ENCODE measurements at places on chromosomes 1 and 21.

DNA sequence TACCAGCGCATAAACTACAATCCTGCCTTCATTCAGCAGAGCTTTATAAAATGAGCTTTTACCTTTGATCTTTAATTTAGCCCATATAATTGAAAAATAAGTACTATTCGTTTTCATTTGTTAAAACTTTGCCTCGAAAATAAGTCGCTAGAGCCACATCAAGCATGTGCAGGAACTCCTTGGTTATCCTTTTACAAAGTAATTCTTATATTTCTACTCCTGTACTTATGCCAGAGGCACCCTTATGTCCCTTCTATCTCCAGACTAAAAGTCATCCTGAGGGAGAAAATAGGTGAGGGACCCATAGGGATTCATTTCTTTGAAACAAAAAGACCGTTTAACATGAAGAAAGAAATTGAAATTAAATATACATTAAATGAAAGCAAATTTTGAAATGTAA lies 278.2 kb upstream of the C1orf105 start:
- DNase-seq = no peak

- no peak for DNase-seq
These were observed 25.1 kb upstream of the LSS start for GRCh38 chr21:46253610-46254124.

DNA sequence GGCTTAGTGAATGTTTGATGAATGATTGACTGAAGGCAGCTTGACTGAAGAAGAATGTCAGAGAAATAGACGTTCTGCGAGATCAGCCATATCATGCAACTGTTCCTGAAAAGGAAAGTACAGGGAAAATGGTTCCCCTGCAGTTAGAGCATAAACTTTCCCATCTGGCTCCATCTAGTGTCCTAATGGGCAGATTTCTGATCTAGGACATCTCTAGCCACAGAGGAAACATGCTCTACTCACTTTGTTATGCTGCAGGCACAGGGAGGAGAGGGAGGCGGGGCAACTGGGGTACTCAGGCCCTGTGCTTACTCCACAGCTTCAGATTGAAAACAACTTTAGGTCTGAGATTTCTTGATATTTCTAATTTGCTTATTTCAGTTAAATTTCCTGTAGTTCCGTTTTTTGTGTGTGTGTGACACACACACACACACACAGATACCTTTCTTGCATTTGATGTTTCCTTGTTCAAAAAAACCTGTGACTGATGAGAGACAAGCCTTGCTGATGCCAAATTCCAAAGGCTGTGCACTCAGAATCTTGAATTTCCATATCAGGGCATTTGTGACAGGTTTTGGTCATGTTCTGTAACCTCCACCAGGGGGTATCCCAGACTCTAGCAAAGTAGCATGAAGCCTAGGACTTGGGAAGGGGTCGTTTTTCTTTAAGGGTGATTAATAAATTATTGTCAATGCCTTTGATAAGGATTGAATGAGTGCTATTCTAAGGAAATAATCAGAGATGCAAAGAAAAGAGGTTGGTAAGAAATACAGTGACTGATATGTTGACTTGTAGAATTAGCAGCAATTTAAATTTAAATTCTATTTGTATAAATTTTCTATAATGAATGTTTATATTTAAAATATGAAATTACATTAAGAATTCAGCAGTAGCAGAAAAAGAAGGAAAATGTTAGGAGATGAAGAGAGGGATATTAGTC lies 139.7 kb upstream of the BEND5 start:
- peak; percentile 13 for DNase-seq

- no peak for DNase-seq
These were observed 579.2 kb upstream of the RGS18 start for GRCh38 chr1:191579019-191579418.

- DNase-seq = no peak
These were observed 122.7 kb downstream of the PSMG1 start for GRCh38 chr21:39060485-39061083.

DNA sequence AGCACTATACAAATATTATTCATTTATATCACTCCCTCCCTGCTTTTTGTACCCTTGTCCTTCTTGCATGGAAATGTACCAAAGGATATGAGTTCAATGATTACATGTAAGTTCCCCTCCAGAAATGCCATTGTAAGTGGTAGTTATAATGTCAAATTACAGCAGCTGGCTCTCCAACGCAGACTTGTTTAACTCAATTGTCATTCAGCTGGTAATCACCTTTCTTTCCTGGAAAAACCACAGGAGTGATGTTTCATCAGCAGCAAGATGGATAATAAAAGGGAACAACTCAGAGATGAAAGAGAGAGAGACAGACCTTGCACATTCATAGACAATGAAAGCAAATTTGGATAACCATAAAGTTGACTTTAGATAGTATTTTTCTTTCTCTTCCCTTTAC lies 578.6 kb upstream of the PBX1 start:
- no peak for DNase-seq

DNA sequence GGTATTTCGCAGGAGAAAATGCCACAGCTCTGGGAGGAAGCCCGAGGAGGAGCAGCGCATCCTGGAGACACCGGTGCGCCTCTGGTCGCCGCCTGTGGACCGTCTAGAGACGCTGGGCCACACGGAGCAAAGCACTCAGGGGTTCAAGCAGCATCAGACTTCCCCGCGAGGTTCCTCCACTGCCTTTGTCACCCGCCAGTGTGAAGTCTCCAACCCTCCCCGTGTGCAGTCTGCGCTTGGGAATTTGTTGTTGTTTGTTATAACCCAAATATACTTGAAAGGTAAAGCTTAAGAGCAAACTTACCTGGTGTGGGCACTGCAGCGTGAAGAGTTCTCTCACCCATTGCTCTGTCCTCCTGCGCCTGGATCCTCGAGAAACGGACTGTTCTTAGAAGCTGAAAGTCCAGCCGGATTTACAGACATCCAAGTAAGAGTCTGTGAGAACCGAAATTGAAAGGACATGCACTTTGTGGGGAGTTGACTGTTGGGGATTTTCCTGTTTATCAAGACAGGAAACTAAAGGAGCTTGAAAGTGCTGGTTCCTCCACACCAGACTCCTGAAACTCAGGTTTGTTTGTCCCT lies at the start of gene GBP4:
TSS of gene GBP4 (minus strand) at position 452 of the 582 bp plus-strand sequence. CDS start at position 344, 108 bp downstream.
- DNase-seq = no peak

- no peak for DNase-seq
These were observed 22.5 kb upstream of the PWP2 start for GRCh38 chr21:44084496-44085241.

DNA sequence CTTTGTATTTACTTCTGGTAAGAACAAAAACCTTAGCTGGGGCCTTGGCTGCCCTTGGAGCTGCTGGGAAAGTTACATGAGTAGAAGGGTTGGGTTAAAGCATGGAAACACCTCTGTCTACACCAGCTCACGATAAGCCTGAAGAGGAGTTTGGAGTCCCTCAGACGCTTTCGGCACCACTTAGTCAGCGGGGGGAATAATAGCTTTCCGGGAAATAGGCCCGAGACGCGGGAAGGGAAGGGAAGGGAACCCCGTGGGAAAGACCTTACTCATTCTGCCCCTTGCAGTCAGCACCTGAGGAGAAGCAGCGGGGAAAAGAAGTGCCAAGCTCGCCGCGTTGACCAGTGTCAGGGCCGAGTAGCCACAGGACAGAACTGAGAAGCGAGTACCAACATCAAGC lies 66.4 kb upstream of the PDE9A start:
- DNase-seq = no peak

DNA sequence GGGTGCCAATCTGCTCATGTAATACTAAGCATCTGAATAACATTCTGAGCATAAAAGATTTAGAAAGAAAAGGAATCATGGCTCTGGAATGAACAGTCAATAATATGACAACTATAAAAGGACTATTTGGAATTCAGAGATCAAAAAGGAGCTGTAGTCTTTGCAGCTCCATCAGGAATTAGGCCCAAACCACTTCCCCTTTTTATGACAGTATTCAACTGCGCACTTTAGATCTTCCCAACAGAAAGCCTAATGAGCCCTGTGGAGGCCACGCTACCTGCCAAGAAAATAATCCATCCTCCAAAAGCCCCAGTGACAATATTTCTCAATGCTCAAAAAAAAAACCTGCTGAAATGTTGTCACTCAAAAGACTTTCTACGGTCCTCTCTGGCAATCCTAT lies 163.2 kb downstream of the SNX7 start:
- DNase-seq = no peak

DNA sequence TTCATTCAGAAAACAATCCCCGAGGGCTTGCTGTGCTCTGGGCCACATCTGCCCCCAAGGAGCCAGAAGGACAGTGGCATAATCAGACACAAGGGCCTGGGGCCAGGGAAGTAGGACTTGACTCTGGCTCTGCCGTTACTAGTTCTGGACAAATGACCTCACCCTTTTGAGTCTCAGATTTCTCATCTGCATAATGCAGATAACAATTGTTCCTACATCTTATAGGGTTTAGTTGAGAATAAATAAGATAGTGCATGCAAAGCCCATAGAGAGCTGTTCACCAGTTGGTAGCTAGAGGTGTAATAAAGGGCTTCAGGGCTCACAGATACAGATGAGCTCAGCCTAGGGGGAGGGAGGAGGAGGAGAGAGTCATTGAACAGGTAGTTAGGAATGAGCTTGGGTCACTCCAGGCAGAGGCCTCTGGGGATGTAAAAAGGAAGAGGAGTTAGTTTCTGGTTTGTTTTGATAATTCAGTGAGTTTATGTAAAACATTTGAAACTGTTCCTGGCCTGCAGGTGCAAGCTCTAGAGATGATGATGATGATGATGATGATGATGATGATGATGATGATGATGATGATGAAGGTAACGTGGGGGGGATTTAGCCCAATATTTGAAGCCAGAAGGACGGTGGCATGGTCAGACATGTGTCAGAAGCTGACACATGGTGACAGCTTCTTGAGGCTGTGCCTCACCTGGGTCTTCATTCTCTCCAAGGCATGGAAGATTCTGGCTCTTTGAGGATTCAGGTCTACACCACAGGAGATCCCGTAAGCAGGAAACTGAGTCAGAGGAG lies 858 bp downstream of the LACTBL1 start:
- DNase-seq = no peak

- DNase-seq = no peak
These were observed 66.1 kb downstream of the FASLG start for GRCh38 chr1:172724765-172725613.

GRCh38 chr1:159179906-159180305 lies 8.5 kb downstream of the CADM3 start:
- no peak for DNase-seq

GRCh38 chr21:39523399-39523798 lies 71.6 kb downstream of the SH3BGR start:
- no peak for DNase-seq

DNA sequence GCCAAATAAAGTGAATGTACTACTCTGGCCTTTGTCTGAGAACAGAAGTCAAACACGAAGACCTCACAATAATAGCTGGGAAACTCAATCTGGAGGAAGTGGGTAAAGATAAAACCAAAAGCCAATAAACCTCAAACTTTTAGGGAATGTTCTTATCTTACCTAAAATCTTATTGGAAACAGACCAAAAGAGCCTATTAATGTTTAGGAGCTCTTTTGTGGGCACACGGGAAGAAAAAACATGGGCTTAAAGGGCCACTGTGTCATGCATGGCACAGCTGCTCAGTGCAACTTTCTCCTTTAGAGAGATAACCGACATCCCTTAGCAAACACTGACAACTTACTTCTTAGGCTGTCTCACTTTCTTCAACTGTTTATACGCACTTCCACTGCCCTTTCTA lies 16.1 kb downstream of the EIF2B3 start:
- no peak for DNase-seq

DNA sequence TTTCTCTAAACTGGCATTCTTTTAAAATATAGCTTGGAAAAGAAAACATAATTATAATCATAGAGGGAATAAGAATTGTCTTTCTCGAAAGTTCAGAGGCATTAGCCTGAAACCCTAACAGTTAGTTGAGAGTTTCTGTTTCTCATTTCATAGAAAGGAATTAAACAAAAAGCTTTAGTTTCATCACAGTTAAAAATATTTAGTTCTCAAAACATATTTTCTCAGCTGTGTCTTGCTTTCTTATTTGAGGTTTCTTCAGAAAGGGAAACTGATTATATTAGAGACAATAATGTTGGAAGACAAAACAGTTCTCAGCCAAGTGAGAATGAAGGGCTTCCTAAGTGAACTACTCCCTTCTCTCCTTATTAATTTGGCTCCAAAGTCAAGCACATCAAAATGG lies 75.4 kb upstream of the C1orf105 start:
- no peak for DNase-seq

- DNase-seq = no peak
These were observed 111.5 kb downstream of the SEC16B start for GRCh38 chr1:177858332-177858821.

- DNase-seq = peak; percentile 73
These were observed 59.8 kb downstream of the CAPN2 start for GRCh38 chr1:223771814-223772770.

GRCh38 chr1:234542211-234542850 lies 63.4 kb upstream of the TARBP1 start:
- no peak for DNase-seq

GRCh38 chr1:156106624-156107488 lies 7.7 kb upstream of the LMNA start:
- DNase-seq = no peak
